NCI-H187 treated with DMSO at 0.1 percent for 48 hours (cell line): ENCODE measurements at places on chromosomes 6 and 20.

GRCh38 chr6:120875900-120876299 lies 458.4 kb downstream of the TBC1D32 start:
- DNase-seq = no peak

DNA sequence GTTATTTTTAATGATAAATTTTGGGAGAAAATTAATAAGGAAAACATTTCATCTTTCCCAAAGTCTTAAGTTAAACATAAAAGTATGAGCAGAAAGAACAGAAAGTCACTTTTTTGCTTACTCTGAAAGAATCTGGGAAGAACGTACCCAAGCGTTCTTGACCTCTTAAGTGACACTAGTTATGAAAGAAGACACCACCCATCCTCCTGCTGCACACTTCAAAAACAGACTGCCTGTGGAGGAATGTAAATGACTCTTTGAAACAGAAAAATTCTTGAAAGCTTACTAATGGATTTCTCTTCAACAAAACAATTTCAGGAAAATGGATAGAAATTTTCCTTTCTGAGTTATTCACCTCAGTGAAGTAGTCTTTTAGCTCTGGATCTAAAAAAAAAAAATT lies 227.7 kb downstream of the MEI4 start:
- no peak for DNase-seq

- no peak for DNase-seq
Observed at GRCh38 chr6:168281826-168282225, 37.8 kb downstream of the DACT2 start.

- no peak for DNase-seq
Observed at GRCh38 chr6:24936641-24937317, 1.0 kb upstream of the RIPOR2 start.

DNA sequence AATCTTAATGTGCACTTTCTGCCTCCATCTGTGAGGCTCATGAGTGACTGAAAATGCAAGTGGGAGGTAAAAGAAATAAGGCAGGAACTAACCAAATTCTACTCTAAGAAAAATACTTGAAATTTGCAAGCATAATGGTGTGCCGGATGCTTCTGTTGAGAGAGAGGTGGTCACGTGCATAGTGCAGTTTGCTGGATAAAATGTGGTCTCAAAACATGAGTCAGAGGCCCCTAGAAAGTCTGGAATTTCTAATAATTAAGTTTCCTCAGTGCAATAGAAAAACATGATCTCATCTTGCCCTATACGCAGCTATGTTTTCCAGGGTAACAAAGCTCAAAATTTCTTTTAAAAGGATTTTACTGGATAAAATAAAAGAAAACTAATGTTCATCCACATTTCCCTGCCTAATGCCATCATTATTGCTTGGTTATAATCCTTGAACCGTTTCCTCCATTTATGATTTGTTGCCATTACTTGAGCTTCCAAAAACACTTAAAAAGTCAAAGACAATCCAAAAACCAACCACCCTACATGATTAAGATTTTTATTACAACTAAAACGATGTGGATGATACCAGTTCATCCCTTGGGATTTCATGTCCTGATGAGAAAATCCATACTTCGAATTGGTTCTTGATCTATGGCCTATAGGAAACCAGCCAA lies 351.7 kb upstream of the ARID1B start:
- no peak for DNase-seq
